ENCODE measurements at places on chromosomes 12 and 14.

DNA sequence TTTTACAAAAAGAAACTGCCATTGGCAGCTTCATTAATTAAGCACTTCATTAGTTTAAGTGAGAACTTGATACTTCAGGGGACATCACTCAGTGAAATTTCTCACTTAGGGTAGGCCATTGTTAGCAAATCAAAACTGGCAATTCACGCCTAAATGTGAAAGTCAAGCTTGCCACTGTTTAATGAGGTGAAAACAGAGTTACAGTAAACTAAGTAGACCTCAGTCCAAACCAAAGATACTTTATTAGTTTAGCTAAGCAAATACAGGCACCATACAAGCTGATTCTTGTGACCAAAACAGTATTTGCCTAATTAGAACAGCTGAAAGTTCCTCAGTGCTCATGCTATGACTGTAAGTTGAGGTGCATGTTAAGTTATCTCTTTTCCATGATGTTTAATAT lies 176.5 kb upstream of the CPNE8 start:
- no peak for DNase-seq

- DNase-seq, result no peak
Measured at GRCh38 chr14:55513491-55513890, 66.5 kb upstream of the KTN1 start.

- DNase-seq, result no peak
Measured at GRCh38 chr14:60561845-60562746, 53.1 kb downstream of the SIX6 start.

GRCh38 chr14:68785534-68786490 lies 7.1 kb downstream of the ZFP36L1 start:
- DNase-seq, result no peak

DNA sequence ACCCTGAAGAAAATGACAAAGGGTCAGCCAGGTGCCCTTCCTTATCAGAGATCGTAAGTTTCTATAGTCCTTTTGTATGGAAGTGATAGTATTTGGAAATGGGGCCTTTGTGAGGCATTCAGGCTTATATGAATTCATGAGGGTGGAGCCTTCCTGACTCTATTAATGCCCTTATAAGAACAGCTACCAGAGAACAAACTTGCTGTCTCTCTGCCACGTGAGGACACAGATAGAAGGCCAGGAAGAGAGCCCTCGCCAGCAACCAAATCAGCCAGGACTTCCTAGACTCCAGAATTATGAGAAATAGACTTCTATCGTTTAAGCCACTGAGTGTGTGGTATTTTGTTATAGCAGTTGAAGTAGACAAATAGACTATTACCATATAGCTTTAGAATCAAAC lies 36.7 kb downstream of the TRMT5 start:
- DNase-seq, result no peak

DNA sequence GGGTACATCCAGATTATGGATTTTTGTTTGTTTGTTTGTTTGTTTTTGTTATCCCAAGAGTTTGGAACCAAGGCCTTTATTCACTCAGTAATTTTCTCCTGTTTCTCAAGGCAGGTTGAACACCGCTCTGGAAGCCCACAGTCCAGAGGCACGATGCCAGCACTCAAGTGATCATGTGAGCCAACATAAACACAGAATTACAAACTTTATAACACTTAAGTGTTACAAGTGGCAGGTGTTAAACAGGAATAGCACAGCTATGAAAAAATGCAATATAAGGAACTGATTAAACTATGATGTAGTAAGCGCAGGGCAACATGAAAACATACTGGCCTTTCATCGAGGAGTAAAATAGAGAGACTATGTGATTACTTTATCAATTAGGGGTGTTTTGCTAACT lies 1885.8 kb upstream of the SEL1L start:
- DNase-seq, result no peak

DNA sequence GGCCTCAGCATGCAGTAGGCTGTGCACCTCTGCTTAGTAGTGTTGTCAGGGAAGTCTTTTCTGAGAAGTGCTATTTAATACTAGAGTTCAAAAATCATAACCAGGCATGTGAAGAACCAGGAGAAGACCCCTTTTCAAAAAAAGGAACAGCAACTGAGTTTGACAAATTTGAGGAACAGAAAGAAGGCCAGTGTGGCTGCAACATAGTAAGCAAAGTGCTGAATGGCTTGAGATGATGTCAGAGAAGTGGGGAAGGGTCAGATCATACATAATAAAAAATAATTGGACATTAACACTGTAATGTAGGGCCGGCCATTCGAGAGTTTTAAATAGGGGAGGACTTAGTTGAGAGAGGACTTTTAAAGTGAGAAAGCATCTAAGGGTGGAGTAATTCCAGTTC lies 11.1 kb upstream of the CNTN1 start:
- no peak for DNase-seq

DNA sequence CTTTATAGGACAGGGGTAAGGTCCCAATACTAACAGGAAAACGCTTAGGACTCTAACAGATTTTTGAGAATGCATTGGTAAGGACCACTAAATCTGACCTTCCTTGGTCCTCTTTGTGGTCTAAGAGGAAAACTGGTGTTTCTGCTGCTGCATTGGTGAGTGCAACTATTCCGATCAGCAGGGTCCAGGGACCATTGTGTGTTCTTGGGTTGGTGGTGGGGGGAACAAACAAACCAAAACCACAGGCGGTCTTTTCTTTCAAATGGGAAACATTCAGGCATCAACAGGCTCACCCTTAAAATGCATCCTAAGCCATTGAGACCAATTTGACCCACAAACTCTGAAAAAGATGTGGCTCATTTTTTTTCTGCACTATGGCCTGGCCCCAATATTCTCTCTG lies 20.7 kb downstream of the EPYC start:
- no peak for DNase-seq

- no peak for DNase-seq
Measured at GRCh38 chr14:105738638-105739037, 212.3 kb downstream of the TMEM121 start.

- DNase-seq, result no peak
Measured at GRCh38 chr12:89333564-89334252, 18.6 kb downstream of the DUSP6 start.

DNA sequence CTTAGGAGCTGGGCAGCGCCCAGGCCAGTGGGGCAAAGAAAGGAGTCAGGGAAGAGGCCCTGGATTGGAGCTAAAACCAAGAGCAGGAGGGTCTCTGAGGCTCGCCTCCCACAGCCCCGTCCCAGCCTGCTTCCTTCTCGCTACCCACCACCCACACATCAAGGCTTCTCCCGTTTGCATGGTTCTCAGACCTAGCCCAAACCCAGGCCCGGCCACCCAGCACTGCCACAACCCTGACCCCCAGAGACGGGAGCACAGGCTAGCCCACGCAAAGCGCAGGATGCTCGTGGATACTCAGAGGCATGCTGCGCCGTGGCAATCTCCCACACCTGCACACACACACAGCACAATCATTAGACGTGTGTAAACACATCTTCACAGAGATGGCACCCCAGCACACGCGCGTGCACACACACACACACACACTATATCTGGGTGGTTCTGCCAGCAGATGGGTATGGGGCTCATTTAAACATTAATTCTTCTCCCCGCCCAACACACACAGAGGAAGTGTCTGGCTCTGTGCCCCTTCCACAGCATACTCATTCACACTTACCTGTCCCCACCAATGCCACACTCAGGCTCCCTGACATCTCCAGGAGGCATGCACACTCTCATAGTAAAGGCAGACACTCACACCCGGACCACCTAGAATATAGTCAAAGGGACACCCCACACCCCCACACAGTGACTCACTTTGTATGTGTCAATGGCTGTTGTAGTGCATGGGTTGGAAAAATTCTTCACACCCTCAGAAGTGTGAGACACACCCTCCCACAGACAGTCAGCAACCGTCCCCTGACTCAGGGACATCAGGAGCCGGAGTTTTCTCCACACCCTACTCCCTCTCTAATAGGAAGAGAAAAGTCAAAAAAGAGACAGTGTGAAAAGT lies 1.1 kb downstream of the CARMIL3 start:
- no peak for DNase-seq

DNA sequence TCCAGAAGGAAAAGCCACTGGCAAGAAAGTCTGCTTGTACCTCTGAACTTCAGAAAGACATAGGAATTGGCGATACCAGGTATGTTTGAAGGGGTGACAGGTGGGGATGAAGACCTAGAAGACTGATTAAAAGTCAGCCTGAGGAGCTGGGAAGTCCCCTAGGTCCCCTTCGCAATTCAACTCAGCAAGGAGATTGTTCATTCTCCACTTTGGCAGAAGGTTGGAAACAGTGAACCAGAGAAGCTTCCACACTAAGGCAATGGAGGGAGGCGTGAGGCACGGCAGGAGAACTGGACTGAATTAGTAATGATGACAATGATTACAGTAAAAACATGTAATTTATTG lies 240.3 kb upstream of the TMPO start:
- no peak for DNase-seq

DNA sequence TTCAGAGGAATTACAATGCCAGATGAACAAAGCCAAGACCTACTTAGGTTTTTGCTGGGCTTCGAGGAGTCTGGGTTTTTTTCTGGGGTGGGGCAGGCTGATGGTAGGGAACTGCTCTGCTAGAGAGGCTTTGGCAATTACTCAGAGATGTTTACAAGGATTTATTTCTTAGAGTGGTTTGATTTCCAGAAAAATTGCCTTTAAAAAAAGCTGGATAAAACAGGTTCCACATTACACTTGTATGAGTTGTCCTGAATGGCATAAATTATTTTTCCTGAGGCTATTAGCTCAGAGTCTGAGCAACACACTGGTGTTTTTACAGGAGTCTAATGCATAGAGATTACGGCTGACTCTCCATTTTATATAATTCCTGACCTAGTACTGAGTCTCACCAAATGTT lies 118.5 kb upstream of the FRMD6 start:
- DNase-seq, result no peak

DNA sequence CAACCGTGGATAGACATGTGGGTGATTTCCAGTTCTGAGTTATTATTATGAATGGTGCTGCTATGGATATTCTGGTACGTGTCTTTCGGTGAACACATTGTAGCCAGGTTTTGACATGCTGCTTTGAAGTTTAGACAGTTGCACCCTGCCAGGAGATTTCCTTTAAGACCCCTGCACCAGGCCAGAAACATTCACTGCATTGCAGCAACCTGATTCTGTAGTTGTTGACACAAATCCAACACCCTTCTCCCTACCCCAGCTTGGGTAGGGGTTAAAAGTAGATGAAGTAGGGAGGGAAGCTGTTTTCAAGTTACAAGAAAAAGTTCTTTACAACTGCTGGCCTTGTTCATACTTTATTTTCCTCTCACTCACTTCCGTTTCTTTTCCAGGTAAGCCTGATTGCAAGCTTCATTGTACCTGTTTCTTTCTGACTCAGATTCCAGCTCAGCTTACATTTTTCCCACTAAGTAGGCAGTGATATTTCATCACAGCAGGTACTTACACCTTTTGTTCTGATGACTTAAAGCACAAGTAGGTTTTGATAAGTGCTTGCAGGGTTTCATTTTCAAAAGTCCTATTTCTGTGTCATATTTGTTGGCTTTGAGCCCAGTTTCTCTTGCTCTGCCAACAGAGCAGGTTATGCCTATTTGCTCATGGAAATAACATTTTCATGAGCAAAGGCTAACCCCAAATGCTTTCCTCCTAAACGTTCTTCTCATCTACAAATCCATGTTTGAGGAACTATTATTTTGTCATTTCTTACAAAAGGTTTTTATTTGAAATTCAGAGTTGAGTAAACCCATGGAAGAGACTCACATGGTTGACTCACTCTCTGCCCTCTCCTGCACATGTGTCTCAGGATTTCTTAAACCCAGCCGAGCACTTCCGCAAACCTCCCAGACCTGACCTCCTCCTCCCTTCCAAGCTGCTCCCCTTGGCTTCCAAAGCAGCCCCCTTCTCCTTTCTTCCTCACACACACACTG lies 12.1 kb upstream of the LTA4H start:
- DNase-seq, result no peak

- no peak for DNase-seq
Measured at GRCh38 chr12:69512820-69513219, 42.6 kb downstream of the FRS2 start.

DNA sequence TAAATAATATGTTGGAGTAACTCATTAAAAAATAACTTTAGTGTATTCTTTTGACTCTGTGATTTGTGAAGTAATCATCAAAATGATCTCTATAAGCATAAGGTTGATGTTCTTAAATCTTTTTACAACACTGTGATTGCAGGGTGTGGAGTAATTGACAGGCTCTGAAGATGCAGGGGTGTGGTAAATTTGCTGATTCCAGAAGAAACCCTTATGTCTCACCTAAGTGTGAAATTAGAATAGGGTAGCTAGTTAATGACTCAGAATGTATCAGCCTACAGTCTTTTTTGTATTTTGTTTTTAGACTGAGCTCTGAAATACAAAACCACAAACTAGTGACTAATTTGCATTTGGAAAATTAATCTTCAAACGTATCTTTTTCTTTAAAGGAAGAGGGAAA lies 5.9 kb downstream of the PRPF39 start:
- no peak for DNase-seq

GRCh38 chr14:79167957-79168356 lies 997.8 kb downstream of the NRXN3 start:
- DNase-seq, result no peak

DNA sequence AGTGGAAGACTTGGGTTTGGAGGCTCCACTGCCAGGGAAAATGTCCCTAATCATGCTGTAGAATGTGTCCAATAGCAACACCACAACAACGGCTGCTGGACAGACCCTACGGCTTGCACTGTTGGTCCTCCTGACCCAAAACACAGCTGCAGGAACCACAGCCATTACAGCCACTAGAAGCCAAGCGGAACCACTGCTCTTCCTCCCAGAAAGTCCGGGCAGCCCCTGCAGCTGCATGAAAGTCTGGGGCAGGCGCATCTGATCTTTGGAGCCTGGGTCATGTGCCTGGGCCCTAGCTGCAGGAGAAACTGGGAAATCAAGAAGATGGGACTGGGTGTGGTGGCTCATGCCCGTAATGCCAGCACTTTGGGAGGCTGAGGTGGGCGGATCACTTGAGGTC lies 124.7 kb upstream of the METAP2 start:
- DNase-seq, result no peak

DNA sequence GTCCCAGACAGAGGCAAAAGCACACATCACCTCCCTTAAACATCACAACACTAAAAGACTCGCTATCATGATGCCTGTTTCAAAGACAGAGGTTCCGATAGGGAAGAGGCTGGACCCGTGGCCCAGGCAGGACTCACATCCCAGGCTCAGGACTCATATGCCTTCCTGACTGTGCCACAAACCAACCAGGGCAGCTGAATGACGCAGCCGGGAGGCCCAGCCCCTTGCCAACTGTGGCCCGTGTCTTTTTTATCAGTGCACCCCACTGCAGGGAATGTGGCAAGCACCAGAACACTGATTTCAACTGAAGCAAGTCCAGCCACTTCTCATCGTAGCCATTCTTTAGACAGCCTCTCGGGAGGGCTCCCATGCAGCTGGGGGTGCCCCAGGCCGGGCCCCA lies 132.3 kb downstream of the KSR2 start:
- no peak for DNase-seq

DNA sequence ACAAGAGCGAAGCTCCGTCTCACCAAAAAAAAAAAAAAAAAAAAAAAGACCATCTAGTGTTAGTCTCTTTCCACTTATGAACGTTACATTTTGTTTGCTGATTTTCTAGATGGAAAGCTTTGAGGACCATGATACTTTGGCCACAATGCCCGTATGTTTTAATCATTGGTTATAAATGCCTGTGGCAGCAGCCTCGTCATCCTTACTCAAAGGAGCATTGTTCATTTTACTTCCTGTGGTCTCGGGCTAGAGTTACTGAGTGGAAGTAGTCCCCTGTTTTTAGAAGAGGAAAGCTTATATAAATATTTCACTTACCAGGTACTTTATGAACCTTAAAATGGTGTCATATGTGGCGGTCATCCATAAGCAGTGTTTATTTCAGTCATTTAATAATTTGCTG lies 359.9 kb downstream of the AEBP2 start:
- no peak for DNase-seq

- no peak for DNase-seq
Measured at GRCh38 chr14:92789457-92790089, 4.5 kb upstream of the GOLGA5 start.

All from stimulated activated CD4-positive, alpha-beta T cell treated with anti-CD3 and anti-CD28 coated beads, Interleukin-1b, Interleukin-23, amount 100 ng/mL, for 1 hour (primary cell).